IMR-90 (cell line): ENCODE measurements at places on chromosomes 7 and 10. TPM values are rescaled to one million over a fixed set of nuclear protein-coding genes. Genes with fewer than 3 reads are reported as not detected.

Gene IFIT5
- 18.1 and 21.7 TPM in 2 replicates for total RNA-seq

Gene ITIH5
- total RNA-seq, result under 0.01 TPM in 2 replicates

Gene EN2
- not detected in 2 replicates for total RNA-seq

Gene NPFFR1
- total RNA-seq, result not detected in 2 replicates

DNA sequence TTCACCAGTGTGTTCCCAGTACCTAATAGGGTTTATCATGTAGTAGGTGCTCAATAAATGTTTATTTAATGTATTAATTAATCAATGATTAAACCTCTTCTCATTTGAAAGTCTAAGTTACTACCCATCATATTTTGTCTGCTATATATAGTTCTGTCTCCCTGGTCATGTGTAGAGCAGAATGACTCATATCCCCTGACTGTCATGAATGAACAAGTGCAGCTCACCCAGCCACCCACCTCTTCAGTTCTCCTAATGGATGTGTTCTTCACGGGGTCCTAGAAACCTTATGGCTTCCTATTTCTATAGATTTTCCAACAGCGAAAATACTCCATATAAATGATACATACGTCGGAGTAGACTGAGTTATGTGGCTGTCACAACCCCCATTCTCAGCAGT lies 64.5 kb downstream of the HIF1AN start:
- no peaks in the 10 kb centered on the region for H3K4me1 ChIP-seq
- no peak overlapping the region for H3K4me3 ChIP-seq
- H3K27me3 ChIP-seq, result peaks cover 9% of the 10 kb centered on the region
- H3K27ac ChIP-seq, result no peak overlapping the region
- H3K36me3 ChIP-seq, result no peaks in the 10 kb centered on the region

- H3K27me3 ChIP-seq, result no peaks in the 10 kb centered on the region; the same call in 1 of the 2 replicates
- H3K4me3 ChIP-seq, result no peak overlapping the region
- peaks cover 11% of the 10 kb centered on the region for H3K4me1 ChIP-seq
- no peak overlapping the region for H3K27ac ChIP-seq
- no peak for DNase-seq
Measured at GRCh38 chr10:80452069-80452468, 2.0 kb upstream of the TSPAN14 start.

- no peaks in the 10 kb centered on the region for H3K4me1 ChIP-seq
- no peaks in the 10 kb centered on the region for H3K27me3 ChIP-seq
- no peaks in the 10 kb centered on the region for H3K36me3 ChIP-seq
- no peak overlapping the region for H3K27ac ChIP-seq
Measured at GRCh38 chr10:17578603-17579002, 38.6 kb downstream of the HACD1 start.

DNA sequence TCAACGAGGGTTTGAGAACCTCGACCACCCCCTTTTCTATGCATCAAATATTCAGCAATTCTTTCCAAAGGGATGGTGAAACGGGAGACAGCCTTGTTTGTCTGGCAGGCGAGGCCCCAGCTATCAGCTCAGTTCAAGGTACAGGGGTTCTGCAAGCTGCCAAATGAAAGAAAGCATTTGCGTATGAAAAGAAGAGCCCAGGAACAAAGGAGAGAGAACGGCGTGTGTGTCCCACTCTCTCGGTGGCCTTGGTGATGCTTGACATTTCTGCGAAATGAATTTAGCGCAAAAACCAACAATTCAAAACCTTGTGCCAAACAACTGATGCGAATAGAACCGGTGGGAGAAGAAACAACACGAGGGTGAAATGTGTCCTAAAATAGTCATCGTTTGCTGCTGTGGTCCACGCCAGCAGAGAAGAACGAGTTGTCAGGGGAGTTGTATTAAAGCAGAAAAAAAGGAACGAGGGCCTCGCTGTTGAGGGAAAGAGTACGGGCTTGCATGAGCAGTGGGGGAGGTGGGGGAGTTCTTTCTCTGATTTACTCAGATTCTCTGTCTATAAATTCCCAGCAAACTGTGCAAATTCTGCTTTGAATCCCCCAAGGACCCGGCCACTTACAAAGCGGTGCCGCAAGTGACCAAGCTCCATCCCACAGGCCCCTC lies 97.7 kb downstream of the TMEM130 start:
- H3K4me1 ChIP-seq, result peaks cover 5% of the 10 kb centered on the region; the same call in 1 of the 2 replicates
- H3K27me3 ChIP-seq, result no peaks in the 10 kb centered on the region
- no peaks in the 10 kb centered on the region for H3K36me3 ChIP-seq
- no peak for DNase-seq

- H3K27ac ChIP-seq, result no peak overlapping the region
- no peaks in the 10 kb centered on the region for H3K27me3 ChIP-seq
- no peaks in the 10 kb centered on the region for H3K36me3 ChIP-seq
- no peak overlapping the region for H3K4me3 ChIP-seq
- peaks cover 20% of the 10 kb centered on the region for H3K4me1 ChIP-seq
- DNase-seq, result no peak
Measured at GRCh38 chr10:70379581-70380176, 2.7 kb downstream of the LRRC20 start.

- H3K36me3 ChIP-seq, result no peaks in the 10 kb centered on the region
- no peak overlapping the region for H3K4me3 ChIP-seq
- peak; percentile 6 for DNase-seq
Measured at GRCh38 chr7:99949645-99950228, 20.3 kb upstream of the GJC3 start.

DNA sequence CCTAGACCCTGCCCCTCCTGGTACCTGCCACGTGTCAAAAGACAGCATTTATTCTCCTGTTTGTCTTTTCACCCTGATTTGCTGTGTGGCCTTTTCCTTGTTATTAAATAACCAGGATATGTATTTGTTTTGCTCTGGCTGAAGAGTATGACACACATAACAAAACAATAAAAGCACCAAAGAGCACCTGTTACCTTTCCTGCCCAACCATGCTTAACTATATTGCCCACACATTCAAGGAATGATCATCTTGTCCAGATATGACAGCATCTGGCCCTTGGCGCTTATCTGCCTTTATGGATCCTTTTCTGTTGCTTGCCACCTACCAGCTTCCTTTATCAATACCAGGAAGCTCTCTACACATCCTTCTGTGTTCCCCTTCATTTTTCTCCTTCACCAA lies 357.7 kb downstream of the FGFR2 start:
- no peaks in the 10 kb centered on the region for H3K27me3 ChIP-seq
- H3K4me1 ChIP-seq, result no peaks in the 10 kb centered on the region
- no peak overlapping the region for H3K27ac ChIP-seq
- no peak overlapping the region for H3K4me3 ChIP-seq
- no peaks in the 10 kb centered on the region for H3K36me3 ChIP-seq

Gene UFSP1
- 0.28 and 0.36 TPM in 2 replicates for total RNA-seq

- no peak overlapping the region for H3K4me3 ChIP-seq
- H3K36me3 ChIP-seq, result no peaks in the 10 kb centered on the region
- no peak overlapping the region for H3K27ac ChIP-seq
- peaks cover 28% of the 10 kb centered on the region for H3K27me3 ChIP-seq
Measured at GRCh38 chr7:44236333-44236728, 35.6 kb downstream of the YKT6 start.
